Mammary microvascular endothelial cell (primary cell): ENCODE measurements at places on chromosomes 5 and 9. TPM values are rescaled to one million over a fixed set of nuclear protein-coding genes. Genes with fewer than 3 reads are reported as not detected.

The ZBTB26 gene
- 1.2 and 1.8 TPM in 2 replicates for total RNA-seq

The NKD2 gene
- 0.25 TPM in 1 of 2 replicates, not detected in the other for total RNA-seq

The GMCL2 gene
- total RNA-seq: not detected in 2 replicates

The SELENOP gene
- total RNA-seq: 17.3 and 28.6 TPM in 2 replicates

The SLC4A9 gene
- total RNA-seq: not detected in 2 replicates

The CD74 gene
- 9.2 and 12.0 TPM in 2 replicates for total RNA-seq

The RORB gene
- total RNA-seq: under 0.01 TPM in 1 of 2 replicates, not detected in the other

The SARDH gene
- total RNA-seq: not detected in 2 replicates

The IFNA21 gene
- not detected in 2 replicates for total RNA-seq

The IFNA6 gene
- not detected in 2 replicates for total RNA-seq

The CSF1R gene
- not detected in 2 replicates for total RNA-seq

The PCDHGA9 gene
- 1.2 and 1.8 TPM in 2 replicates for total RNA-seq

The TMC1 gene
- 0.13 TPM in 1 of 2 replicates, not detected in the other for total RNA-seq

The C9orf50 gene
- 0.47 TPM in 1 of 2 replicates, not detected in the other for total RNA-seq

The NSG2 gene
- not detected in 2 replicates for total RNA-seq

The PPP1R26 gene
- 5.0 and 6.1 TPM in 2 replicates for total RNA-seq

The TCF7 gene
- total RNA-seq: 0.20 and 0.64 TPM in 2 replicates

The HAVCR2 gene
- total RNA-seq: not detected in 2 replicates

The SLC1A1 gene
- total RNA-seq: 9.1 and 12.4 TPM in 2 replicates

The DNAH5 gene
- 1.1 and 1.3 TPM in 2 replicates for total RNA-seq

The AGXT2 gene
- total RNA-seq: not detected in 2 replicates

The IFNA13 gene
- total RNA-seq: not detected in 2 replicates

The RNF183 gene
- not detected in 2 replicates for total RNA-seq

The DMRTA1 gene
- total RNA-seq: 0.05 and 0.07 TPM in 2 replicates

The SGCD gene
- total RNA-seq: 0.34 TPM in 1 of 2 replicates, not detected in the other

The CXCL14 gene
- not detected in 2 replicates for total RNA-seq

The RNF145 gene
- total RNA-seq: 40.3 and 51.8 TPM in 2 replicates

The SLC27A6 gene
- not detected in 2 replicates for total RNA-seq

The PRRT1B gene
- total RNA-seq: not detected in 2 replicates

The UQCRQ gene
- 170 and 247 TPM in 2 replicates for total RNA-seq

The CDKN2A gene
- total RNA-seq: 40.8 and 43.6 TPM in 2 replicates

The CENPH gene
- 22.0 and 24.7 TPM in 2 replicates for total RNA-seq

The TEK gene
- total RNA-seq: 77.0 and 79.5 TPM in 2 replicates

The RGS14 gene
- 7.2 and 7.9 TPM in 2 replicates for total RNA-seq

The MEF2C gene
- total RNA-seq: 48.6 and 71.6 TPM in 2 replicates

The FAM153A gene
- not detected in 2 replicates for total RNA-seq

The RASGRF2 gene
- 38.2 and 43.9 TPM in 2 replicates for total RNA-seq

The CARD9 gene
- total RNA-seq: under 0.01 and 0.60 TPM in 2 replicates

The SHOC1 gene
- not detected in 2 replicates for total RNA-seq

The TRIO gene
- 131 and 132 TPM in 2 replicates for total RNA-seq

The MCTP1 gene
- 104 and 127 TPM in 2 replicates for total RNA-seq

The OR13C9 gene
- not detected in 2 replicates for total RNA-seq

The NMUR2 gene
- not detected in 2 replicates for total RNA-seq

The COL5A1 gene
- 10.1 and 14.1 TPM in 2 replicates for total RNA-seq

The ZNF300 gene
- 3.4 and 3.7 TPM in 2 replicates for total RNA-seq

The CAMK4 gene
- total RNA-seq: 0.34 and 1.3 TPM in 2 replicates

The PAPPA gene
- total RNA-seq: 0.07 and 0.25 TPM in 2 replicates

The CCDC69 gene
- total RNA-seq: 18.6 and 18.7 TPM in 2 replicates

The CTSL gene
- total RNA-seq: 230 and 242 TPM in 2 replicates

The PCDHGA2 gene
- total RNA-seq: 0.73 and 0.79 TPM in 2 replicates

The GLRA1 gene
- not detected in 2 replicates for total RNA-seq
